Stomach (tissue), 19 donors: ENCODE measurements at places on chromosomes 7 and 10. TPM values are rescaled to one million over a fixed set of nuclear protein-coding genes. Genes with fewer than 3 reads are reported as not detected.

Gene GJD4
- not detected for total RNA-seq

Gene GRIFIN
- total RNA-seq = not detected

Gene BET1
- 40.9 TPM for total RNA-seq

Gene FGL2
- total RNA-seq = 8.0 TPM

Gene SP8
- total RNA-seq = not detected

GRCh38 chr10:48445932-48446331 lies 139.5 kb downstream of the MAPK8 start:
- H3K27ac ChIP-seq = no peak overlapping the region
- no peaks in the 10 kb centered on the region for H3K4me1 ChIP-seq
- H3K36me3 ChIP-seq = no peaks in the 10 kb centered on the region
- H3K27me3 ChIP-seq = peaks cover 14% of the 10 kb centered on the region
- H3K4me3 ChIP-seq = no peak overlapping the region

DNA sequence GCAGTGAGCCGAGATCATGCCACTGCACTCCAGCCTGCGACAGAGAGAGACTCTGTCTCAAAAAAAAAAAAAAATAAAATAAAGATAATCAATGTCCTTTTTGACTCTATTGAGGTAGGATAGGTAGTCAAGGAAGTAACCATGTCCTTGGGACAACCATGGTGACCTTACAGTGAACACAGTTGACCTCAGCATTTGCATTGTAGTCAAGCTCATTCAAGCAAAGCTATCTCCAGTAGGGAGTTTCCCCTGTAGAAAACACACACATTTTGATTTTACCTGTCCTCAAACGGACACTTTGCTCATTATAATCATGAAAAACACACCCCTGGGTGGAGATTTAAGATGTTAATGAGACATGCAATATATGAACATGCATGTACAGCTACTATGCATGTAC lies 171.7 kb downstream of the KIF20B start:
- H3K27me3 ChIP-seq = no peaks in the 10 kb centered on the region
- no peak for DNase-seq
- no peak overlapping the region for H3K4me3 ChIP-seq
- H3K4me1 ChIP-seq = no peaks in the 10 kb centered on the region
- no peak overlapping the region for H3K27ac ChIP-seq
- H3K36me3 ChIP-seq = no peaks in the 10 kb centered on the region

DNA sequence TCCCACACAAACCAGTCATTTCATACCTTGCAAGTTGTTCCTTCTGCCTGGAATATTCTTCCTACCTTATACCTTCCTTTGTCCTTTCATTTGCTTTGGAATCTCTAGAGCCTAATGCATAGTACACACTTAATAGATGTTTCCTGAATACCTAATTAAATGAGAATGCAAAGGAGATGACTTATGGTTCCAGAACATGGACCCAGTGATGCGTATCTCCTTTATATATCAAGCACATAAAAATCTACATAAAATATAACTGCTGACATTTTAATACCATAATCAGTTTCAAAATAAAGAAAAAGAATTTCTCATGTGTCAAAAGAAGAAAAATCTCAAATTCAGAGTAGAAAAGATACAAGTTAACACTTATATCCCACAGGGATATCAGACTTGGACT lies 110.6 kb upstream of the ASAH2 start:
- H3K4me3 ChIP-seq = no peak overlapping the region
- H3K27me3 ChIP-seq = no peaks in the 10 kb centered on the region
- no peak overlapping the region for H3K27ac ChIP-seq
- no peaks in the 10 kb centered on the region for H3K36me3 ChIP-seq
- no peak for DNase-seq
- peaks cover 37% of the 10 kb centered on the region for H3K4me1 ChIP-seq

- no peaks in the 10 kb centered on the region for H3K27me3 ChIP-seq
- peak; percentile 55 for DNase-seq
- peaks cover 70% of the 10 kb centered on the region for H3K4me1 ChIP-seq
- no peak overlapping the region for H3K4me3 ChIP-seq
- no peaks in the 10 kb centered on the region for H3K36me3 ChIP-seq
Measured at GRCh38 chr10:113027574-113028455, 77.8 kb downstream of the TCF7L2 start.

DNA sequence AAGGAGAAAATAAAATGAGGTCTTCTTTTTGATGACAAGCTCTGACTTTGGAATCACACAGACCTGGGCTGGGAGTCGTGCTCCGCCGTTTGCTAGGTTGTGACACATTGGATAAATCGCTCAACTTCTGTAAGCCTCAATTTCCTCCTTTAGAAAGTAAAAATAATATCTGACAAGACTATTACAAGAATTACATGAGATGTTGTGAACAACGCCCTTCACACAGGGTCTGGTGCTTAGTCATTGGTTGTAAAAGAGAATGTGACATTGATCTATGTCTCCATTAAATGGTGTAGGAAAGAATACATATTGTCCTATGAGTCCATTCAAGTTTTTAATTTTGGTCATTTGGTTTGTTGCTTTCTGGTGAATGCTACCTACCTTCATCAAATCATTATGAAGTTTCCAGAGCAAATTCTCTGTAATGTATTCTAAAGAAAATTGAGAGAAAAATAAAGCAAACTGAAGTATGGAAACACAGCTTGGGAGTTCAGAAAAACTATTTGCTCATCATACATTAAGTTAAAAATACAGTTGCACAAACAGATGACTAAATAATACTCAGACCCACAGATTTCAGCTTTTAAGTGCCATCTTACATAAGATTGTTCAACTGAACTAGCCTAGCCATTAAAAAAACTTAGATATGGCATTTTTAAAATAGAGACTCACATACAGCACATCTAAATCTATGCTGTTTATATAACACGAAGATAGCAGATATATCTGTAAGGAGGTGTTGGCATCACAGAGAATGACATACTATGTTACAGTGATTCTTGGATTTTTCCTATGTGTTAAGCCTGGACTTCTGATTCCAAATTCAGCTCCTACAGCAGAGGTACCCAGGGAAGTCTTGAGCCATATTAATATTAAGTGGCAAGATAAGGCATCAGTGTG lies 12.3 kb upstream of the ADRB1 start:
- no peaks in the 10 kb centered on the region for H3K4me1 ChIP-seq
- H3K4me3 ChIP-seq = no peak overlapping the region
- no peak overlapping the region for H3K27ac ChIP-seq
- H3K27me3 ChIP-seq = no peaks in the 10 kb centered on the region
- H3K36me3 ChIP-seq = no peaks in the 10 kb centered on the region
- DNase-seq = no peak

DNA sequence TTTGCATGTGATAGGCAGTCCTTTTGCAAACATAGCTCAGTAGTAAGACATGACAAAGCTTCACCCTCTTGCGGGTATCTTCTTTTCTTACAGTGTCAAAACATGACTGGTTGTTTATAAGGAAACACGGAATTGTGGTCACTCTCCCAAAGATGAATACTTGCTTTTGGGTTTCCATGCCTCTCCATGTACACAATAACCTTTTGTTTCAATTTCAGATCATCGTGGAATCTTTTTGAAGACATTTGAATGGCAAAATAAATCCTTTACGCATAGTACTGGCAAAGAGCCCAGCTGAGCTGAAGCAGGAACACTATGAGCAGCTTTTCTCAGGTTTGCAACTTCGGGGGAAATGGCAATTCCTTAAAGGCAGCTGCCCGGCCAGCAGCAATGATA lies 156.8 kb upstream of the FRMD4A start:
- H3K4me3 ChIP-seq = no peak overlapping the region
- peak; percentile 42 for DNase-seq
- H3K36me3 ChIP-seq = no peaks in the 10 kb centered on the region
- H3K27ac ChIP-seq = no peak overlapping the region
- H3K27me3 ChIP-seq = no peaks in the 10 kb centered on the region

DNA sequence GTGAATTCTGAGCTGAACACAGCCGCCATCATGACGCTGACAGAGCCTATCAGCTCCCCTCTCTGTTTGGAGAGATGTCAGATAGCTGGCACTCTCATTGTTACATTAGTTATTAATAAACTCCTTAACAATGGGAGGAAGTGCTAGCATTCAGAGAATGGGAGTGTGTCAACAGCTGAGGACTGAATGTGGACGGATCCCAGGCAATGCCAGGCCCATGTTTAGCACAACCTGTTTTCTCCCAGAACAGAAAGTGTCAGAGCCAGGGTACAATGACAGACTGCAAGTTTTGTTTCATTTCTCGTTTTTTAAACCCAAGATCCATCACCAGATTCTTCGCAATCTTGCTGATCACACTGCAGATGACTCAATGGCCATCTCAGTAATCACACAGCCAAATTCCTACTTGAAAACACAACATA lies 99.6 kb downstream of the PRPF18 start:
- peak overlapping the region; percentile 53 for H3K27ac ChIP-seq
- H3K36me3 ChIP-seq = no peaks in the 10 kb centered on the region
- no peaks in the 10 kb centered on the region for H3K4me1 ChIP-seq

DNA sequence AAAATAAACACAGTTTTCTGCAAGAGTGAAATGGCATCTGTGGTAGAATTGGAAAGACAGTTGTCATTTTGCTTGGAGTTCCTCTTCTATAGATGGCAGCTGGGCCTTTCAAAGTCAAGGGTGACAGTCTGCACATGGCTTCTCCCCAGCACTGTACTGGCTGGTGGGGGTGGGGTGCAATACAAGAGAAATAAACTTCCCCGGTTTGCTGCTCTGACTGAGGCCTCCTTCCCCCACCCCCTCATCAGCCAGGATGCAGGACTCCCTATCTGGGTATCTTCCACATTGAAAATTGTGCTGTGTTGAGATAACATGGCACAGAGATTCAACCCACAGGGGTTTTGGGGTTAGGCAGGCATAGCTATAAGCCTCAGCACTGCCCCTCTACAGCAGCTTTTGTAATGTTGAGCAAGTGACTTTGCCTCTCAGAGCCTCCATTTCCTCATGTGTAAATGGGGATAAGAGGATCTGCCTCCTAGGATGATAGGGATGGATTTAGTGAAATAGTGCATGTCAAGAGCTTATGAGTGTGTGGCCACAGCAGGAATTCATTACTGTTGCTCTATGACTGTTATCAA lies 85.8 kb upstream of the WDR11 start:
- no peaks in the 10 kb centered on the region for H3K36me3 ChIP-seq
- H3K4me1 ChIP-seq = no peaks in the 10 kb centered on the region
- H3K4me3 ChIP-seq = no peak overlapping the region
- no peak for DNase-seq

DNA sequence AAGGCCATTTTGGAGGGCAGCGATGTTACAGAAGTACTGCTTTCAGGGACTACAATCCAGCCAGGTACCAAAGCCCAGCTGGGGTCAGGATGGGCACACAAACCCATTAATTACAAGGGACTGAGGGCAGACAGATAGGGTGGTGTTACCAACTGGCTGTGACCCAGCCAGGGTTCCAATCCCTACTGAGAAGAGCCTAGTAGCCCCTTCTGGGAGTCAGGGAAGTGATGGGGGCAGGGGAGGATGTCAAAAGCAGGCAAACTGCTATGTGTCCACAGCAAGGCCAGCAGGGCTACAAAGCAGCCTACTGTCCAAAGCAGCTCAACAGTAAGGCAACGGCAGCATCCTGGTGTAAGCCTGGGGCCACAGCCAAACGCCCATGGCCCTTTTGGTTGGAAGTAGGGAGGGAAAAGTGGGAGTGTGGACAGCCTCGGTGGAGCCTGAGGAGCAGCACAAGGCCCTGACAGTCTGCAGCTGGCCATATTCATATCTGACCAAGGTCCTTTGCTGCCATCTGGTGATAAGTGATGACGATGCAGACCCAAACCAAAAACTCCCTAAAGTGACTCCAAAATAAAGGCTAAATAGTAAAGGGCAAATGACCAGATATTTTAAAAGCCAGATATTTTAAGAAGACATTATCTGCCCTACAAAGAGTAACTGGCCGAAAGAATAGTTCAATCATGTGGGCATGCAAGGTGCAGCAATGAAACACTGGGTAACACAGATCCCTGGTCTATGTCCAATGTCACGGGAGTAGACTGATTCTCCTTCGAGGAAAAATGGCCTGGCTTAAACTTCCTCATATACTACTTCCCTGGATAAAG lies 56.9 kb downstream of the XPNPEP1 start:
- no peak overlapping the region for H3K27ac ChIP-seq
- H3K36me3 ChIP-seq = peaks cover 91% of the 10 kb centered on the region
- DNase-seq = peak; percentile 55

DNA sequence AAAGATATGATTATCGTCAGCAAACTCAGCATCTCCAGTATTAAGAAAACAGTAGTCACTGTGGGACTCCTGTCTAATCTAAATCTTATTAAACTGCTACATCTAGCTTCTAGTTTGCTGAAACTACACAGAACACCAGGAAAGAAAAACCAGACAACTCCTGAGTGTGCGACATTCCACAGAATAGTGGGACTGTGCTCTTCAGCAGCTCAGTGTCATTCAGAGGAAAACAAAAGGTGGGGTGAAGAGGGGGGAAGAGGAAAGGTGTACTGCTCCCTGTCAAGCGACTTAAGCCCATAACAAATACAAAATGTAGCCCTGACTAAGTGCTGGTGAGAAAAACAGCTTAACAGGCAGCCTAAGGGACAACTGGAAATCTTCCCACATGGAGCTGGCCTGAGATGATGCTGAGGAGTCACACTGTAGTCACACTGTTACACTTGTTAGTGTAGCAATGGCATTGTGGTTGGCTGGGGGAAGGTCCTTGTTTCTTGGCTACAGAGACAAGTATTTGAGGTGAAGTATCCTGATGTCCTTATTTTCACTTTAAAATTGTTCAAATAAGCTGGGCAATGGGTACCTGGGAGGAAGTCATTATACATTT lies 135.5 kb downstream of the USP6NL start:
- H3K4me1 ChIP-seq = no peaks in the 10 kb centered on the region
- no peak for DNase-seq
- H3K36me3 ChIP-seq = peaks cover 7% of the 10 kb centered on the region
- H3K4me3 ChIP-seq = no peak overlapping the region
- H3K27me3 ChIP-seq = no peaks in the 10 kb centered on the region

GRCh38 chr10:43322769-43323168 lies 48.7 kb upstream of the FXYD4 start:
- peaks cover 10% of the 10 kb centered on the region for H3K4me1 ChIP-seq
- no peaks in the 10 kb centered on the region for H3K27me3 ChIP-seq
- peak overlapping the region; percentile 35 for H3K4me3 ChIP-seq
- DNase-seq = peak; percentile 90

- no peaks in the 10 kb centered on the region for H3K36me3 ChIP-seq
- DNase-seq = no peak
- no peak overlapping the region for H3K4me3 ChIP-seq
- H3K27me3 ChIP-seq = no peaks in the 10 kb centered on the region
Measured at GRCh38 chr7:138433583-138434443, 26.2 kb upstream of the TRIM24 start.

GRCh38 chr10:115566867-115567266 lies 473.7 kb downstream of the ATRNL1 start:
- H3K27me3 ChIP-seq = no peaks in the 10 kb centered on the region
- no peak overlapping the region for H3K4me3 ChIP-seq
- H3K36me3 ChIP-seq = no peaks in the 10 kb centered on the region
- H3K4me1 ChIP-seq = no peaks in the 10 kb centered on the region
- no peak overlapping the region for H3K27ac ChIP-seq
